ENCODE measurements at places on chromosomes 2 and 18. TPM values are rescaled to one million over a fixed set of nuclear protein-coding genes. Genes with fewer than 3 reads are reported as not detected.
A peak's percentile ranks its signal among the peaks of the same experiment; 100 is the strongest.

DNA sequence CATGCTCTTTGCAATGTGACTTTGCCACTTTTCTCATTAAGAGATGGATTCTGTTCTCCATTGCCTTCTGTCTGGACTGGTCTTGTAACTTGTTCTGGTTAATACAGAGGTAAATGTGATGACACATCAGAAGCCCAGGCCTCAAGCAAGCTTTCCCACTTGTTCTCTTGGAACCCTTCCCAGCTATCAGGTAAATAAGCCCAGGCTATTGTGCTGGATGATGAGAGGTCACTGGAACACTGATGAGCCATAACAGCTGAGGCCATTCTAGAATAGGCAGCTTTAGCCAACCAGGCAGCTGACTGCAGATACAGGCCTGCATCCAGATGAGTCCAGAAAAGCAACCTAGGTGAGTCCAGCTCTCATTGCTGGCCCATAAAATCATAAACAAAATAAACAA is 1007.0 kb upstream of the ACVR2A start:
- peak; percentile 70 for DNase-seq

TMEM17 gene
- total RNA-seq, result 0.47 TPM

DNA sequence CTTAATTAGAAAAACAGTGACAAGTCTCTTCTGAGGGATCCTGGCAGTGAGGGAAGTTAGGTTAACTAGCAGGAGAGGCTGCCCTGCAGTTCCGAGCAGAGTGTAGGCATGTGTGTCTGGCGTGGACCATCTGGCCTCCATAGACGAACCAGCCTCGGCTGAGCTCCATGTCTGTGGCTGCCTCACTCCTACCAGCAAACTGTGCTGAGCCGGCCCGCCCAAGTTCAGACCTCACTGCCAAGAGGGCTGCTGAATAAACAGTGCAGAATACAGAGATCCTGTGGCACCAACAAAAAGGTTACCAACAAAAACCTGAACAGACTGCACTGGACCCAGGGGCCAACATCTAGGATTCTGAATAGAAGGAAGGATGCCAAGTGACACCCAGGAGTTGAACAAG is 27.3 kb downstream of the INO80C start:
- DNase-seq, result no peak

GRCh38 chr2:176817061-176817565 is 395.5 kb upstream of the HNRNPA3 start:
- DNase-seq, result no peak

DNA sequence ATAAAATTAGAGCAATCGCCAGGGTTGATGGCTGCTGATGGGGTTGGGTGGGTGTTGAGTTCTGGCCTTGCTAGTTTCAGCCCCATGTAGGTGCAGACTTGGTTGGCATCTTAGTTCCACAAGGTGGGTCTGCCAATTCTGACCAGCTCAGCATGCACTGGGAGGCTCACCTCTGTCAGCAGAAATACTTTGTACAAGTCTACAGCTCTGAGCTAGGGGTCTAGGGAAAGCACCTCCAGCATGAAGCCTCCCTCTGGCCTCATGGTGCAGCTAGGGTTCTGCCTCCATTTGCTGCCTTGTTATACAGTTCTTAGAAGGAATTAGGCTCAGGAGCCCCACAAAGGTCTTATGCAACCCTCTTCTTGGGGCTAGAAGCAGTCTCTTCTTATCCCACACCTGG is 278.9 kb upstream of the HDAC4 start:
- DNase-seq, result no peak

DNA sequence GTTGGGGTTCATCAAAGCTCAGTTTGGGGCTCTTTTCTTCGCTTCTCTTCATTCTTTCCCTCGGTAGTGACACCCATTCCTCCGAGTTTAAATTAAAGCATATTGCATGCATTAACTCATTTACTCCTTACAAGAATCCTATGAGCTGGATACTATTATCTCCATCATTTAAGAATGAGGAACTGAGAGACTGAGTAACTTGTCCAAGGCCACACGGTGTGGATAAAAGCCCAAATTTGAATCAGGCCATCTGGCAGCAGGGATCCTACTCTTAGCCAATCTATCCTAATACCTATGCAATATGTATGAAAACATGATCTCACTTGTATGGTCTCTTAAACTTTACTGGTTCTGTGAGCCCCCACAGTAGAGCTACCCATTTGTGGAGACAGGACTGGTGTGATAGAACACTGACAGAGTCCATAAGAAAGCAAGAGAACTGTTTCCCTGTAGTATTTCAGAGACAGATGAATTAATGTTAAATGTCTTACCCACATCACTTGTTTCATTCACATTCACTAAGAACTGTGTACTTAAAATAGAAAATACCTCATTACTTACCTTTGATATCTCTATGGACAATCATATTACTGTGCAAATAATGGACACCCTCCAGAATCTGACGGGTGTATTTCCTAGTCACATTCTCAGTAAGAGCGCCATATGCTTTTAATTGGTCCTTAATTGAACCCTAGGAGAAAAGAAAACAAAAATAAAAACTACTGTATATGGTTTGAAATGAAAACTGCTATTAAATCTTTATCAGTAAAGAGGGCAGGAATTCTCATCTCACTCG is 20.4 kb upstream of the ERCC3 start:
- no peak for DNase-seq

DNA sequence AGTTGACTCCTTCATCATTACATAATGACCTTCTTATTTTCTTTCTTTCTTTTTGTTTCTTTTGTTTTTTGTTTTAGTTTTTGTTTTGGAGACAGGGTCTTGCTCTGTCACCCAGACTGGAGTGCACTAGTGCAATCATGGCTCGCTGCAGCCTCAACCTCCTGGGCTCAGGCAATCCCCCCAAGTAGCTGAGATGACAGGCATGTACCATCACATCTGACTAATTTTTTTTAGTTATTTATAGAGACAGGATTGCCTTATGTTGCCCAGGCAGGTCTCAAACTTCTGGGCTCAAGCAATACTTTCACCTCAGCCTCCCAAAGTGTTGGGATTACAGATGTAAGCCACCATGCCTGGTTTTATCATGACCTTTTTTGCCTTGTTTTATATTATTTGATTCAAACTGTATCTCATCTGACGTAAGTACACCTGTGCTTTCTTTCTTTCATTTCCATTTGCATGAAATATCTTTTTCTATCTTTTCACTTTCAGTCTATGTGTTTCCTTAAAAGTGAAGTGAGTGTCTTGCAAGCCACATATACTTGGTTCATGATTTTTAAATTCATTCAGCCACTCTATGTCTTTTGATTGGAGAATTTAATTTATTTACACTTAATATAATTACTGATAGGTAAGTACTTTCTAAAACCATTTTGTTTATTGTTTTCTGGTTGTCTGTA is 39.1 kb downstream of the SP100 start:
- no peak for DNase-seq

DNA sequence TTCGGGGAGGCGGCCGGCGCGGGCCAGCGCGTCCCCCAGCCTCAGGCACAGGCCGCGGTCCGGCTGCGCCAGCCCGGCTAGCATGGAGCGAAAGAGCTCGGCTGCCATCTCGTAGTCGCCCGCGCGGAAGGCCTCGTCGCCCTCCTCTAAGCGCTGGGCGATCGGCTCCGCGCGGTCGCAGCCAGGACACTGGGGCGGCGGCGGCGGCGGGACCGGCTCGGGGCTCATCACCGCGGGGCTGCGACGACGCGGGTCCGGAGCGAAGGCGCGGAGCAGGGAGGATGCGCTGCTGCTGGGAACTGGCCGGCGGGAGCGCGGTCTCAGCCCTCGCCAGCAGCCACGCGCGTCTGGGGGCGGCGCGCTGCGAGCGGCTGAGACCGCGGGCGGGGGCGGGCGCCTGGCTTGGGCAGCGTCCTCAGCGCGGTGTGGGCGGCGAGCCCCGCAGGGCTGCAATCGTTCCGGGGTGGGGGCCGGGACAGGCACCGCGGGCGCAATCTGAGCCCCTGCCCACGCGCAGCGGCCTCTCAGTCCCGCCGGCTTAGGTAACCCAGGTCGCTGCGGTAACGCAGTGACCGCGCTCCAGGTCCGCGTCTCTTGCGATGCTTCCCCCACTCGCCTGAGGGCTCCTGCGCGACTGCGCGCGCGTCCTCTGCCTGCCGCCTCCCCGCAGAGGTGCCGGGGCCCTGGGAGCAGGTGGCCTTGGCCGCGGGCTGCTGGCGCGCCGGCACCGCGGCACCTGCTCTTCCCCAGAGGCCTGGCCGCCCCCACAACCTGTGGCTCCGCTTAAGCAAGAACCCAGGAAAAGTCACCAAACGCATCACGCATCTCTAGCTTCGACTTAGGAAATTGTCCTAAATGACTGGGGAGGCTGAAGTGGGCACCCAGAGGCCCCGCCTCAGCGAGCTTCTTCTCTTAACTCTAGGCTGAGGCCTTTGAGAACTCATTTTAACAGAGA is at the start of gene LONRF2:
Gene LONRF2 (minus strand): TSS at position 636 of the 955 bp plus-strand sequence. CDS start 408 bp downstream, at position 228.
- peak; percentile 14 for DNase-seq

VSNL1 gene
- total RNA-seq, result not detected

ELOA2 gene
- total RNA-seq, result not detected

GRCh38 chr2:226334981-226335720 is 464.5 kb downstream of the IRS1 start:
- DNase-seq, result no peak

- DNase-seq, result no peak
These were observed 9.7 kb downstream of the CCDC68 start for GRCh38 chr18:54949588-54949987.

- DNase-seq, result no peak
These were observed 376.1 kb downstream of the IRS1 start for GRCh38 chr2:226423498-226423960.

- no peak for DNase-seq
These were observed 62.7 kb upstream of the NFU1 start for GRCh38 chr2:69499966-69500365.

Data from gastrocnemius medialis (tissue), 4 donors.